ENCODE measurements at places on chromosomes 4 and X.

GRCh38 chrX:13420545-13421183, 100.8 kb upstream of the ATXN3L start:
- no peak for DNase-seq

- no peak for DNase-seq
Observed at GRCh38 chr4:24395937-24396336, 188.4 kb downstream of the DHX15 start.

DNA sequence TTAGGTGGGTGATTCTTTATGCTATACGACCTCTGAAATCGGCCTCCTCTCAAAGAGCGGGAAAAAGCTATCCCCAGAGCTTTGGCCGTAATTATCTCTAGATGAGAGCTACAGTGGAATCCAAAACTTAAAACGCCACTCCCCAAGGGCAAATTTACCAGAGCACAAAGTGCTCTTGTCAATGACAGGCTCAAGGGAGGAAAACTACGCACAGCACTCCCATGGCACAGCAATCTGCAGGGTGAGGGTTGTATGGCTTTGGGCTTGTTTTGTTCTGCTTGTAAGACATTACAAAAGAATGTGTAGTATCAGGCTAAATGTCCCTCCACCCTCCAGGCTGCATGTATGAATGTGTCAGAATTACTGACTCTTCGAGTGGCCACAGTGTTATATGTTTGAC, 44.0 kb downstream of the ARHGEF6 start:
- DNase-seq: no peak

DNA sequence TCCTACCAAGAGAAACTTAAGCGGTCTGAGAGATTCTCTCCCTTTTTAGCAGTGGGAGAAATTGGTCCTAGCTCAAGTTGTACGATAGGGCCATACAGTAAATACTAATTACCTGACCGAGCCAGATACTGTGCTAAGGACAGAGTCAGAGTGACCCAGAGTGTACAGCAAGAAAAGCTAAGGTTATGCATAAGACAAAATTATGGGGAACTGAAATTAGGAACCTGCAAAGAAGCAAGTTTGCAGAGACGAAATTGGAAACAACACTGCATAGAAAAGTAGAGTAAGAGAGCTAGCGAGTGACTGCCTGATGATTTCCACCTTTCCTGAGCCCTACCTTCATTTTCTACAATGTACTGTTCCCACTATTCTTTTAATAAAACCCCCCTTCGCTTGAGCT, 278.1 kb downstream of the NKX6-1 start:
- DNase-seq: no peak

DNA sequence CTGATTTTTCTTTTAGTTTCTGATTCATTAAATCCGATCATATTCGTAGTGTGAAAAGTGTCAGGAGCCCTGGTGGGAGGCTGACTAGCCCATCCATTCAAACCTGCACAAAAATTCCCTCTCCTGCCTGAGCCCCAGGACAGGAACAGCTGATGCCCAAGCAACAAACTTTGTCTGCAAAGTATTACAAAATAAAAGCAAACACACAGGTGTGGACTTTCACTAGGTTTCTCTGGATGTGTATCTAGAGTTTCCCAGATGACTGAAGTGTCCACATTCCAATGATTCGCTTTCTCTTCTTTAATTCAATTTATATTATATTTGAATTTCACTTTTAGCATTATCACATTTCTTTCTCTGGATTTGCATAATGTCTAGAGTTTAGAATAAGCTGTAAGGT, 18.2 kb upstream of the FAM9B start:
- no peak for DNase-seq

DNA sequence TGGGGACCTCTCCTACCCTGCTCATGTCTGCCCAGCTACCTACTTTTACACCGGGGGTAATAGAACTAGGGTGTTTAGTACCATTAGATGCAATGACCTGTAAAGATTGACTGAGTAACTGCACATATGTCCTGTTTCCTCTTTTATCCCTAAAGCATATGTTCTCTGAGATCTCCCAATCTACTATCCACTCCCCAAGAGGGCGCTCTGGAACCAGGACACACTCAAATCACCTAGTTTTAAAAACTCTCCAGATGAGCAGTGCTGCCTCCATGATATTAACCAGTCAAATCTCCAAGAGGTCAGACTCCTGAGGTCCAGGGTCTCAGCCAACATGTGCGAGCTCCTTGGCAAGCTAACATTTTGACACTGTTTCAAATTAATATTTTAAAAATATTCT, 87.0 kb upstream of the TSPAN5 start:
- no peak for DNase-seq

GRCh38 chrX:103017542-103017941, 46.4 kb downstream of the BEX1 start:
- DNase-seq: no peak

DNA sequence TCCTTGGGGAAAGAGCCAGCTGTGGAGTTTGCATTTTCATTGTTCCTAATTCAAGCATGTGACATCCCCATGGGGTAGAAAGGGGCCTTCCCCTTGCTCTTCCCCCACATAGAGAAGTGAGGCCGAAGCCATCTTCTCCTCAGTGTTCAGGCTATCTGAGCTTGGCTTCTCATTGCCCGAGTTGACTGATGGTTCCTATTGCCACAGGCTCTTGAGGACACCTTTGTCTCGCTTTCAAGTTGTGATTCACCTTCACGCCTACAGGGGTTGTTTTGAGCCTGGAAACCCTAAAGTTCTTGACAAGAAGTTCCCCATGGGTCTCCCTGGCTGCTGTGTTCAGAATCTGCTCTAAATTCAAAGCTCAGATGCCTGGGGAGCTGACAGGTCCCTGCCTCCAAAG, 25.0 kb downstream of the CCNQ start:
- DNase-seq: no peak

DNA sequence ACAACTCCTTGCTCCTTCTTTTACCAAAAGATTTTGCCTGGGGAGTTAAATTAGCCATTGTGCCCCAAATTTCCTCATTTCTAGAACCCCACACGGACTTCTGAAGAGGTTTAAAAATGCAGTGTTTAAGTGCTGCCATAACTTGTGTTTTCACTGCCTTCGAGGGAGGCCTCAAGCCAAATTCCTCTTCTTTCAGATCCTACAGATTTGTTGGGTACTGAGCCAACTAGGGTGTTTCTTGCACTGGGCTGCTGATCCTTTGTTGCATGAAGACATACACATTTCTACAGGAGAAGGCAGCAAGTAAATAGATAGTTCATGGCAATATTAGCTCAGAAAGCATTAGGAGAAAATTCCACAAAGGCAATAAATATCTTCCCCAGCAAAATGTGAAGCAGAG, 43.8 kb downstream of the GLRA2 start:
- no peak for DNase-seq

DNA sequence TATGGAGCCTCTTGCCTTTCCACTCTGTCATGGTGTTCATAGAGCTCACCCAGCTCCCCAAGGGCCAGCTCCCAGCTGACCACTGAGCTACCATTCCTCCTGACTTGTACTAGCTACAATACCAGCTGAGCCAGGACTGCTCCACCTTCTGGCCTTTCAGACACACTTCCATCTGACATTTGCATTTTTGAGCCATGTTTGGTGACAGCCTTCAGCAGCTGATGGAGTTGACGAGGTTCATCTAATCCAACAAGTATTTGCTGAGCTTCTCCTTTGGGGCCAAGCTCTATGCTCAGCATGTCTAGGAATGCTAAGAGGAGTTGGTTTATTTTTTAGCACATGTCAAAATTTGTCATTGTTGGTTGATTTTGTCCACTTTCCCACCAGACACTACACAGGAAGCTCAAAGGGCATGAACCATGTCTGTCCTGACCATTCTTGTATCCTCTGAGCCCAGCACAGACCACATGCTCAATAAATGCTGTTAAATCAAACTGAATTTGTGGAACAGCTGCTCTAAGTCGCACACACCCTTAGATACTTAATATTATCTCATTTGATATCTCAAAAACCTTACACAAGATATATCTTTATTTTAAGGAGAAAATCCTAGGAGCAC, 142.6 kb upstream of the PPARGC1A start:
- peak; percentile 40 for DNase-seq

GRCh38 chrX:11666164-11666563, 444 bp upstream of the ARHGAP6 start:
- DNase-seq: peak; percentile 44

DNA sequence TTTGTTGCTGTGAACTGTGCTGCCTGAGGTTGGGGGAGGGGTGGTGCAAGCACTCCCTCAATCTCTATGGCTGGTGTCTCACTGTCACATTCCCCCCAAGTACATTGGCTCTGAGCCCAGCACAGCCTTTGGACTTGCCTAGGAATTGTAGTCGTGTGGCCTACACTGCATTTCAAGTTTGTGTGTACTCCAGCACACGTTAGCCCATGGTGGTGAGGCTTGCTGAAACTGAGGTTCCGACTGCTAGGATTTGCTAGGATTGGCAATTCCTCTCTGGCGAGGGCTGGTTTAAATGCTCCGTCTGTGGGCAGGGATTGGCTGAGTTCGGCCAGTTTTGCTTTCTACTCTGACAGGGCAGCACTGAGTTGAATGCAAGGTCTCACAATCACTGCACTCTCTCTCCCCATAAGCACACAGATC, 121.7 kb upstream of the CXXC4 start:
- DNase-seq: peak; percentile 23

GRCh38 chr4:22897520-22898108, 204.9 kb downstream of the GBA3 start:
- DNase-seq: peak; percentile 57

DNA sequence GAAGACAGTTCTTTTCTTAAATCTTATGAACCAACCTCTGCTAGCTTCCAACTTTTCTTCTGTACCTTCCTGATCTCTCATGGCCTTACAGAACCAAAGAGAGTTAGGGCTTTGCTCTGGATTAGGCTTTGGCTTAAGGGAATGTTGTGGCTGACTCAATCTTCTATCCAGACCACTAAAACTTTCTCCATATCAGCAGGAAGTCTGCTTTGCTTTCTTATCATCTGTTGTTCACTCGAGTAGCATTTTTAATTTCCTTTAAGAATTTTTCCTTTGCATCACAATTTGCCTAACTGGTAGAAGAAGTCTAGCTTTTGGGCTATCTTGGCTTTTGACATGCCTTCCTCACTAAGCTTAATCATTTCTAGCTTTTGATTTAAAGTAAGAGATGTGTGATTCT, 167.0 kb downstream of the TBCK start:
- DNase-seq: no peak

DNA sequence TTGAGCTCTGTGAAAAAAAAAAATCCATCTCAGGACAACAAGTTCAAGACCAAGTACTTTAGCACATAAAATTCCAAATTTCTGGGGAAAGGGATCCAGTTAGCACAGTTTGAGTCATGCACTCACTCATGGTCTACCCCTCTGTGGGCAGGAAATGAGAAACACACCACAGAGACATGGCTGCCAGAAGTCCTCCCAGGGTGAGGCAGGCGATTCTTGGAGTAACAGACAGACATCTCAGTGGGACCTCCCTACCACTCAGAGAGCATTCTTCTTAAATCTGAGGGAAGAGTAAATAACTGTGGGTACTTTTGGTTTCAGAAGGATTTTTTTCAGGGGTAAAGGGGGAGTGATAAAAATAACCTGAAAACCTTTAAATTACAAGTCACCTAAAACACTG, 14.1 kb downstream of the CXCL1 start:
- no peak for DNase-seq

Data from hepatocyte (in vitro differentiated cells).